A549 treated with GW870086 at 1 μM for 4 hours (cell line): ENCODE measurements at places on chromosomes 16 and 17. TPM values are rescaled to one million over a fixed set of nuclear protein-coding genes. Genes with fewer than 3 reads are reported as not detected.

The LDHD gene
- 0.46 to 0.95 TPM (median 0.75 TPM) in 5 replicates for total RNA-seq

The MMP25 gene
- 0.81 to 1.2 TPM (median 0.90 TPM) in 5 replicates for total RNA-seq

The ITGAD gene
- 0.07 TPM in 1 of 5 replicates, not detected in the others for total RNA-seq

The DNAH17 gene
- total RNA-seq, result 0.87 to 1.1 TPM (median 1.0 TPM) in 5 replicates

The CNGB1 gene
- total RNA-seq, result 0.03 to 0.09 TPM (median 0.08 TPM) in 4 of 5 replicates, not detected in the other

The SLC35G6 gene
- total RNA-seq, result not detected in 5 replicates

The RNF43 gene
- total RNA-seq, result 0.15 to 0.83 TPM (median 0.38 TPM) in 5 replicates

The MYO1D gene
- total RNA-seq, result 1.6 to 3.3 TPM (median 2.6 TPM) in 5 replicates

The EVI2B gene
- 0.10 TPM in 1 of 5 replicates, not detected in the others for total RNA-seq

The KRT35 gene
- not detected in 5 replicates for total RNA-seq

The RAB11FIP3 gene
- 24.0 to 30.6 TPM (median 26.9 TPM) in 5 replicates for total RNA-seq
